ENCODE measurements at places on chromosomes 12 and 14.

DNA sequence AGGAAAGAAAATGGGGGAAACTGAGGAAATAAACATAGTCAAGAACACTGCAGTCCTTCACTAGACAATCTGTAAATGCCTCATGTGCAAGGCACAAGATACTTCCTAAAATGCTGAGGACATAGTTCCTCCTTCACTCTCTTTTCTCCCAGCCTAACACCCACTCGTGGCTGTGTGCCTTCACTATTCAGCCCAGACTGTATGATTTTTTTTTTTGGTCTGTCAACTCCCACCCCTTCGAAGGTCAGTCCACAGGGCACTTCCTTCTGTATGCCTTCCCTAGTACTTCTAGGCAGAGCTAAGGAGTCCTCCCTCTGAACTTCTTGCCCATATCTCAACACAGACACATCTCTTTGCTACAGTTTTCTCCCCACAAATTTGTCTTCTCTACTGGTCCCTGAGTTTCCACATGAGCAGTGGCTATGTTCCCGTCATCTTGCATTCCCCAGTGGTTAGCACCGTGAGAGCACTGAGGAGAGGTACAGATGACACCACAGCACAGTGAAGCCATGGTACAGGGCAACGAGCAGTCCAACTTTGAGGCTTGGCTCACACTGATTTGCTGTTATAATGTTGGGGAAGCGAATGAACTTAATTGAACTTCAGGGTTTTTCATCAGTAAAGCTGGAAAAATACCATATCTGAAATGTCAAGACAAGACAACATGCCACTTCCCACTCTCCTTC is 24.1 kb upstream of the SYCP3 start:
- DNase-seq: no peak

- DNase-seq: no peak
Measured at GRCh38 chr12:57637364-57637763, 4.4 kb upstream of the B4GALNT1 start.

GRCh38 chr14:32607399-32607798 is 278.3 kb downstream of the AKAP6 start:
- DNase-seq: no peak

DNA sequence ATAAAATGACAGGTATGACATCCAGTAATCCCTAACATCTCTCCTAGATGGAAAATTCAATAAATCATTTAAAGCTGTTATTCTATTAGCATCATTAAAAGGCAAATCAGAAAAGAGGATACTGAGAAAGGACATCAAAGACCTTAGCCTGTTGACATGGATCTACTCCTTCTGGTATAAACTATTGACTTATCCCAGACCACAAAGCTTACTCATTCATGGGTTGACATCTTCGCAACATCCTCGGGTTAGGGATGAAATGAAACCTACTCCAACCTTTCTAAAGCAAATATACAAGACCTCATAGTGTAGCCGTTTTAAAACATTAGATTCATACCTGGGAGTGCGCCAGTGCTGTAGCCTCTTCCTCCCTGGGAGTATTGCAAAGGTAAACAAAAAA is 191.5 kb upstream of the BTG1 start:
- no peak for DNase-seq
